ENCODE measurements at places on chromosomes 7 and 10.
A peak's percentile ranks its signal among the peaks of the same experiment; 100 is the strongest.

- DNase-seq = no peak
Observed at GRCh38 chr7:102055181-102055976, 231.3 kb upstream of the SH2B2 start.

DNA sequence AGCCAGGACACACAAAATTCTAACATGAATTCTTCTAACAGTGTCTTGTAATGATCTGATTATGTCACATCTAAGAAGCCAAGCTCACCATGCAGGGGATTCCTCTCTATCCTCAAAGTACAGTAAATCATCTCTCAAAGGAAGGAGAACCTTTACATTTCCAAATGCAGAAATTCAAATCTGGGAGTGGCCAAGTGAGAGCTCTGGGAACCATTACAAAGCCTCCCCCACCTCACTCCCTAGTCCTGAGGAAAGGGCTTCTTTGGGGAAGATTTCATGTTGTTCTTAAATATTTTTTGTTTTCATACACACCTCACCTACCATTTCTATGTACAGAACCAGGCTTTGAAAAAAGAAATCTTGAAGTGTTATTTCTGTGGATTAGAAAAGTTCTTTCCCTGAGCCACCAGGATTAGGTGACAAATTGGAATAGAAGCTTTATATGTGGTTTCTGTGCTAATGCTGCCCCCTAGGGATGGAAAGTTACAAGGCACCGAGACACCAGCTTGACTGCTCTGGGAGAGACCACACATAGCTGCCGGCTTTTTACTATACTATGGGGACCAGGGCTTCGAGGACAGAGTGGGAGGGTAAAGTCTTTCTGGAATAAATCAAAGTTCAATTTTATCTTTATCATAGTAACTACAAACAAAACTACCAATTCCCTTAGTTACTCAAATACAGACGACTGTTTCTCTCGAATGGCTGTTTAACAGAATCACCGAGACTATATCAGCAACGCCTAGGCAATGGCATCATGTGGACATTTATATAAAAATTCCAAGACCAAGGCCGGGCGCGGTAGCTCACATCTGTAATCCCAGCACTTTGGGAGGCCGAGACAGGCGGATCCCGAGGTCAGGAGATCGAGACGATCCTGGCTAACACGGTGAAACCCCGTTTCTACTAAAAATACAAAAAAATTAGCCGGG lies 116.1 kb downstream of the RNF216 start:
- DNase-seq = peak; percentile 80

DNA sequence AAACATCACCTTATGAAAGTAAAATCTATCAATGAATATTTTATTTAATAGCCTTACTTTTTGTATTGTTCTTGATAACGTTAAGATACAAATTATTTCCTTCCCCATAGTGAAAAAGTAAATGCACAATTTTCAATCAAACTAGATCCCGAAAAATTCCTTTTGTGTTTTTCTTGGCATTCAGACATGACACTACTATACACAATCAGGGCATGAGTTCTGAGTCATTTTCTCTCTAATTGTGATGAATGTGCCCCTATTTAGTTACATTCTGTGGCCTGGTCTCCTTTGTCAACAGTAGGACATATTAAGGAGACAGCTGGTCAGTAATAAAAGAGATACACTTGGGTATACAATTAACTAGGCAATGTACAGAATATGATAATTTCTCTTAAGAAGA lies 19.8 kb downstream of the COL1A2 start:
- no peak for DNase-seq

- DNase-seq = peak; percentile 23
Observed at GRCh38 chr10:77643795-77644468, 6.3 kb upstream of the KCNMA1 start.

- no peak for DNase-seq
Observed at GRCh38 chr7:74032191-74032490, 4.2 kb downstream of the ELN start.

- no peak for DNase-seq
Observed at GRCh38 chr10:101230183-101230917, 1.1 kb upstream of the LBX1 start.

DNA sequence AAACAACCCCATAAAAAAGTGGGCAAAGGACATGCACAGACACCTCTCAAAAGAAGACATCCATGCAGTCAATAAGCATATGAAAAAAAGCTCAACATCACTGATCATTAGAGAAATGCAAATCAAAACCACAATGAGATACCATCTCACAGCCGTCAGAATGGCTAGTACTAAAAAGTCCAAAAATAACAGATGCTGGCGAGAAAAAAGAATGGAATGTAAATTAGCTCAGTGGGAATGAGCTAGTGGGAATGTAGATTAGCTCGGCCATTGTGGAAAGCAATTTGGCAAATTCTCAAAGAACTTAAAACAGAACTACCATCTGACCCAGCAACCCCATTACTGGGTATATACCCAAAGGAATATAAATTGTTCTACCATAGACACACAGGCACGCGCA lies 287.0 kb downstream of the WDR37 start:
- DNase-seq = no peak

- no peak for DNase-seq
Observed at GRCh38 chr7:63030061-63030460, 968.6 kb upstream of the ZNF722 start.

DNA sequence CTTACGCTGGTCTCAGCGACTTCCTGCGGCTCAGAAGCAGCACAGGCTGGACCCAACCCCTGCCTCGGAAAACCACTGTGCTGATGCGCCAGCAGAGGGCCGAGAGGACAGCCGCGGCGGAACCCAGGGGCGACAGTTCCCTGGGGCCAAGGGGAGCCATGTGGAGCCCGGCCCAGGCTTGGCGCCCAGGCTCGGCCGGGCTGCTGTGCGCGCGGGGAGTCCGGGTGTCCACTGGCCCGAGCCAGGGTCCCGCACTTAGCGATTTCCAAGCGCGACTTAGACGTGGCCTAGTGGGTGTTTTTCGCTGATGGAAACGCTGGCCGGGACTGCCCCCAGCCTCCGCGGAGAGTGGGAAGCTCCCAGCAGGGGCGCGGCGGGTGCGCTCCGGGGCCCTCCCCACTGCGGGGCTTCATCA lies 18.6 kb upstream of the ZNF32 start:
- DNase-seq = no peak

DNA sequence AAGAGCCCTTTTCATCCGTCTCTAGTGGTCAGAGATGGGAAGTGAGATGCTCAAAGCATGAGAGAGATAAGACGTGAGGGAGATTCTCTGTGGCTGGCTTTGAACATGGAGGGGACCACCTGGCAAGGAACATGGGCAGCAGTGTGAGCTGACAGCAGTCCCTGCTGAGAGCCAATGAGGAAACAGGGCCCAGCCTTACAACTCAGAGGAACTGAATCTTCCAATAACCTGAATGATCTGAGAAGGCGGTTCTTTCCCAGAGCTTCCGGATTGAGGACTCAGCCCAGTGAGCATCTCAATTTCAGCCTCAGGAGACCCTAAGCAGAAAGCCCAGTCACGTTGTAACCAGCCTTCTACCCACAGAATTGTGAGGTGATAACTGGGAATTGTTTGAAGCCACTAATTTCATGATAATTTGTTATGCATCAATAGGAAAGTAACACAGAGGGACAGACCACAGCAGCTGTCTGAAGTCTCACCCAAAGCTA lies 33.9 kb upstream of the IKZF1 start:
- DNase-seq = peak; percentile 26

DNA sequence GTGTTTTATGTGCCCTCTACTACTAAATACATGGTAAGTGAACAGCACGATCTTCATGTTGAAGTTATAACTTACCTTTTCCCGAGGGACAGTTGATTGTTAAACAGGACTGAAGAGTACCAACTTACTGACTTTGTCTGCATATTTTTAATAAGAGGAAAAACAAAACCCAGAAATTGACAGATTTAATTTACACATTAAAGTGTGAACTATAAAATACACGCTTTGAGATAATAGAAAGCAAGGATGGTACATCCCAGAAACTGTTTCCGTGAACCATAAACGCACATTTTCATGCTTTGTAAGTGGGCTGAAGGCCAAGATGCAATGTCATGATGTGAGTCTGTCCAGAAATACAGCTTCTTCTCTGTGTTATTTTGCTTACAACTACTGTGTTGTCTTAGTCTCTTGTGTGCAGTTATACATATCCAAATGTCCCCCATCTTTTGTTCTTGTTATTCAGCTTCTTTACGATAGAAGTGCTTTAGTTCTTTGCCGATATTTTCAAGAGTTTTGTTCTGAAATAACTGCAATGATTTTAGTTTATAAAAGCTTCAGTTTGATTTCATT lies 190.1 kb downstream of the MLLT10 start:
- DNase-seq = no peak

DNA sequence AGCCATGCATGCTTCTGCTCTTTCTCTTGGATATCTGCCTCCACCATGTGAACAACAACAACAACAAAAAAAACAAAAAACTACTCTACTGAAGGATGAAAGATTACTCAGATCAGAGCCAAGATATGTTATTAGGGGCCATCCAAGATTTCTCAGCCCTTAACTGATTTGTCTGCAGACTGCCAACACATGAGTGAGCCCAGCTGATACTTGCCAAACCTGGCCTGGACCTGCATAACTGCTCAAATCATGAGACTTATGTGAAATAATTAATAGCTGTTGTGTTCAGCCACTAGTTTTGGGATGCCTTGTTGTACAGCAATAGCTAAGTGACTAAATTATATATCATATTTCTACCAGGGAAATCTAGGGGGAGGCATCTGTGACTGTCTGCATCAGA lies 334.5 kb upstream of the SORCS1 start:
- no peak for DNase-seq

GRCh38 chr10:115046686-115047236 lies 46.4 kb upstream of the ATRNL1 start:
- no peak for DNase-seq

DNA sequence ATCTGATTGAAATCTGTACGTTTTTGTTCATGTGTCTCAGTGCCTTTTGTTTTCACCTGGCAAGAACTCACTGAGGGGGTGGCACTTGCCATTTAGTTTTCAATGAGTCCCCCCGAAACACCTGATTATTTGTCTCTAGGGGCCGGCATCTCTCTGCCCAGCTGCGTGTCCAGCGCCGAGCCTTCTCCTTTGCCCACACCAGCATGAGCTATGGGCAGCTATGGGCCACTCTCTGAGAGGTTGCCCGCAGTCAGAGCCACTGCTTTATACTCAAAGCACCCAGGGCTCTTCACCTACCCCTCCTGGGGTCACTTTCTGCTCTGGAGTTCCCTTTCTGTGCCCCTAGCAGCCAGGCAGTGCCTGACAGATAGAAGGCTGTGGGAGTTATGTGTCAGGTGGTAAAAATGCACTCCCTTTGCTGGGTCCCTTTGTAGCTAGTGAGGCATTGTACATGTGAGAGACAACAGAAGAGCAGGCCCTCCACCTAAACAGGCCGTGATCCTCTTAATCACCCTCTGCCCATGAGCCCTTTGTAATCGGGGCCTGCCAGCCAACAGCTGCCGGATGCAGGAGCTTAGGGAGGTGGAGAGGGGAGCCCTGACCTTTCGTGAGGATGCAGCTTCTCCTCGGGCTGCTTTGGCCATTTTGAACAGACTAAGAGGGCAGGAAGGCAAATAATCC lies 133.1 kb upstream of the NPS start:
- no peak for DNase-seq

DNA sequence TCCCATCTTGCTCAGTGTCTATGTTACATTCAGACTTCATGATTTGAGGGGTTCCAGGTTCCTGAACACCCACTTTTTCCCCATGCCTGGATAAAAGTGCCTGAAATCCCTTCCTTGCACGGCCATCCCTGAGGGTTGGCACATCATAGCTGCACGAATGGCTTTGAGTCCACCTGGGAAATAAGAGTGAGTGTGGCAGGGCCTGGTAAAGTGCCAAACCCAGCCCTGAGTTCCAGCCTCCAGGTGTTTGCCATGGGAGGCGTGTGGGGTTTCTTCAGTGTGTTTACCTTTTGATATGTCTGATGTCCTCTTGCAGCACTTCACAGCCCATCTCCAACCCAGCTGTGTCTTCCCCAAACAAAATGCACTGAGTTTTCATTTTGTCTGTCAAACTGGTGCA lies 145.7 kb downstream of the PAXIP1 start:
- DNase-seq = no peak

GRCh38 chr7:4612939-4613841 lies 68.9 kb upstream of the FOXK1 start:
- DNase-seq = no peak

DNA sequence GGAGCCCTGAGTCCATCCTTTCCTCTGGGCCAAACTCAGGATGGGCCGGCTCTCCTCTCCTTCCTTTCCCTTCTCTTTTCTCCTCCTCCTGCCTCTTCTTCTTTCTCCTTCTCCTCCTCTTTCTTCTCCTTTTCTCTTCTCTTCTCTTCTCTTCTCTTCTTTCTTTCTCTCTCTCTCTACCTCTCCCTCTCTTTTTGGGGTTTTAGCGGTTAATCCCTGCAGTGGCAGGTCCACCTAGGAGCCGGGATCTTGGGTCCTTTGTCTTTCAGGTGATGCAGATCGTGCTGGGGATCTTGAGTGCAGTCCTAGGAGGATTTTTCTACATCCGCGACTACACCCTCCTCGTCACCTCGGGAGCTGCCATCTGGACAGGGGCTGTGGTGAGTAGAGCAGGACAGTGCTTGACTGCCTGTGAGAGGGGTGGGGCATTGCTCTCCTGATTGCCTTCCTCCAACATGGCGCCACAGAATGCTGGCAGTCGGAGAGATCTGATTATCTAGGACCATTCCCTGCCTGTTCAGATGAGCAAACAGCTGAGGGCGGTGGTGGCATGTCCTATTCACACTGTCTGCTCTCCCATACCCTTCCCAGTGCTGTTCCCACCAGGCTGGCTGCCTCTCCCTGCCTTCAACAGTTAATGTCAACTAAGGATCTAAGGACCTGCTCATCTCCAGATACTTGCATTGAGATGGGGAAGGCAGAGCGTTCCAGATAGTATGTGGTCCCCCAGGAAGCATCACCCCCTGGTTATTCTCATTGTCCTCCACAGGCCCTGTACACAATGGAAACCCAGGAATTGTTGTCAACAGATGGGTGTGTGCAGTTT lies 1.6 kb downstream of the TMEM176A start:
- DNase-seq = no peak

GRCh38 chr7:51685794-51686193 lies 369.2 kb upstream of the COBL start:
- no peak for DNase-seq

GRCh38 chr7:152399344-152399743 lies 36.5 kb downstream of the KMT2C start:
- no peak for DNase-seq

- no peak for DNase-seq
Observed at GRCh38 chr10:81021428-81022129, 483.9 kb downstream of the SH2D4B start.

GRCh38 chr10:557792-558328 lies 131.6 kb downstream of the DIP2C start:
- DNase-seq = no peak

DNA sequence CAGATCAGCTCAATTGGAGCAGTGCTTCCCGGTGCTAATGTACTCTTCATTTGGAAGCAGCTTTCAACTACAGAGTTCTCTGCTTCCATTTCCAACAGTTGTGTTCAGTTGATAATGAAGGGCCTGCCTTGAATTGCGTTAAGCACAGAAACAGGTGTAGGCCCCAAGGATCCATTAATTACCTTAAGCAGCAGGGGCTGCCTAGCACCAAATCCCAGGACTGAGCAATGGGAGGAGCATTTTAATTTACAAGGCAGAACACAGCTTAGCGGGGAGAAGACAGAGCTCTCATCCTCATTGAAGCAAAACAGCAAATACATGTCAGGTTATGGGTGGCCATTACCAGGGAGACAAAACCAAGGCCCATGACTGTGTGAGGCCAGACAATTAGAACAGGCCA lies 349.6 kb downstream of the TFEC start:
- DNase-seq = no peak
